ENCODE measurements at places on chromosomes 1 and 21. TPM values are rescaled to one million over a fixed set of nuclear protein-coding genes. Genes with fewer than 3 reads are reported as not detected.

GRCh38 chr1:211920141-211920572 lies 89.6 kb upstream of the LPGAT1 start:
- H3K36me3 ChIP-seq: no peaks in the 10 kb centered on the region
- H3K4me1 ChIP-seq: no peaks in the 10 kb centered on the region
- no peaks in the 10 kb centered on the region for H3K27me3 ChIP-seq
- H3K27ac ChIP-seq: no peak overlapping the region

ESPN gene
- 11.0 TPM for total RNA-seq

DNA sequence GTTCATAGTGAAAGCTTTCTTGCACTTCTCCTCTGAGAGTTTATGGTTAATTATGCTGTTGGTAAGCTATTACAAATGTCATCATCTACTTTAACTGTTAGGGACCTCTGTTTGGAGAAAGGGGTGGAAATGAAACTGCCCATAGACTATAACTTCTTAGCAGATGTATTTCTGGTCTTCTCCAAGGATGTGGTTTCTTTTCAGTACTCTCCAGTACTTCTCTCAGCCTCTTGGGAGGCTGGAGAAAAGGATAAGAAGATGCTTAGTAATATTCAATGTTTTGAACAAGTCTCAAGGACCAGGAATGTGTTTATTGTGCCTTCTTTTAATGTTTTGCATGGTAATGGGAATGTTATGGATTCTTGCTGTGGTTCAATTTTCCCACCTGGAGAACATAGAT lies 60.4 kb downstream of the LAMC2 start:
- no peaks in the 10 kb centered on the region for H3K36me3 ChIP-seq
- no peak overlapping the region for H3K27ac ChIP-seq
- no peak overlapping the region for H3K4me3 ChIP-seq
- no peak for DNase-seq

DNA sequence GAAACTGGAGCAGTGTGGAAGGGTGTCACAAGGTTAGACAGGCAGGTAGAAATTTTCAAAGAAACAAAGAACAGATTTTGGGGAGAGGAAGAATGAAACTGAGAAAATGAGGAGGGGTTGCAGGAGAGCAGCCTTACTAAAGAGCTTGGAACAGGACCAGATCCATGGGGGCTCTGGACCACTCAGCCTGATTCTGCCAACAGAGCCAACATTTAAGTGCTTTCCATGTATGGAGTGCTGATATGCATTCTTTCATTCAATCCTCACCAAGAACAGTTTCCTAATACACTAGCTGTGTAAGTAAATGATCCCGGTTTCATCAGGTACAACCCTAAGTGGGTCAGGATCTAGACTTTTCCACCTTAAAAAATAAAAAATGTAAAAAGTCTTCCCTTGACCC lies 16.2 kb downstream of the LPGAT1 start:
- H3K4me3 ChIP-seq: no peak overlapping the region
- DNase-seq: no peak
- H3K27me3 ChIP-seq: no peaks in the 10 kb centered on the region
- no peaks in the 10 kb centered on the region for H3K4me1 ChIP-seq

OR2L2 gene
- not detected for total RNA-seq

DNA sequence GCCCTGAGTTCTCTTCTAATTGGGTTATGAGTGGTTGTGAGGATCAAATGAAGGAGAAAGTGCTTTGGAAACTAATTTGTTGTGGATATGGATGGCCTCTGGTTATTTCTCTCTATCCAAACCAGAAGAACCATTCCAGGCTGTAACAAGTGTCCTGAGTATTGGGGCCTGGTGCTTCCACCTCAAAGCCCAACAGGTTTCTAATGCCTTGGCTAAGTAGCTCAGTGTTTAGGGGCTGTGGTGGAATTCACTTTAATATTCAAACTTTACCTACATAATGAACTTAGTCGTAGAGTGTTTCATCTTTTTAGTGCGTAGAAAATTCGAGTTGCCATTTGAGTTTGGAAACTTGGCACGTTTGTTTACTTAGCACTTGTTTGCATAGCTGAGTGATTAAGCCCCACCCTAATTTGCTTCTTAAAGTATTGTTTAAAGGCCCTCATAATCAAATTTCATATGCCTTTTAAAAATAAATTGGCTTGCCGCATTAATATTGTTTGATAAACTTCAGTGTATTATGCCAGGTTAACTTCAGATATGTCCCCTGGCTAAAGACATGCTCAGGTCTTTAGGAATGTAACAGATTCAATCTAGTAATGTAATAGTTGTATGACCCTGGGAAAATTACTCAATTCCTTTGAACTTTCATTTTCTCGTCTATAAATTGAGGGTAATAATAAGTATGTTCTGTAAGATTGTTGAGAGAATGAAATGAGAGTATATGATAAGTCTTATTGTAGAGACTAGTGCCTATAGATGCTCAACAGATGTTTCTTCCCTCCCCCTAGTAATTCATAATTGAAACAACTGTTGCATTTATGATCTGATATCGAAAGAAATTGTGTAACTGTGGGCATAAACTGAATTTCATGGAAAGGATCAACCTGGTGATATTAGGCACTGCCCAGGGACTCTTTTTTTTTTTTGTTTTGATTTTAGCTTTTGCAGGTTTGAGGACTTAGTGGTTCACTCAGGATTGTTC lies 1.6 kb downstream of the AGO4 start:
- peak overlapping the region; percentile 99 for H3K4me3 ChIP-seq
- DNase-seq: no peak
- no peaks in the 10 kb centered on the region for H3K36me3 ChIP-seq

DCDC2B gene
- not detected for total RNA-seq
